Liver (tissue), 10 donors: ENCODE measurements at places on chromosomes 2 and 18. TPM values are rescaled to one million over a fixed set of nuclear protein-coding genes. Genes with fewer than 3 reads are reported as not detected.

The SCTR gene
- 0.31 TPM for polyA plus RNA-seq

The COL5A2 gene
- polyA plus RNA-seq, result 6.5 TPM

The CRYGC gene
- polyA plus RNA-seq, result not detected

The ASPRV1 gene
- 0.25 TPM for polyA plus RNA-seq

The ONECUT2 gene
- polyA plus RNA-seq, result 3.8 TPM

The ADD2 gene
- polyA plus RNA-seq, result 0.16 TPM

- no peak for DNase-seq
These were observed 8.6 kb upstream of the TMEM214 start for GRCh38 chr2:27024188-27024587.

GRCh38 chr18:13145636-13146190, 72.8 kb upstream of the LDLRAD4 start:
- no peak for DNase-seq

- DNase-seq, result no peak
These were observed 9.3 kb upstream of the PTMA start for GRCh38 chr2:231699006-231699405.

- DNase-seq, result no peak
These were observed 648.9 kb downstream of the TDRD15 start for GRCh38 chr2:21772624-21773023.

DNA sequence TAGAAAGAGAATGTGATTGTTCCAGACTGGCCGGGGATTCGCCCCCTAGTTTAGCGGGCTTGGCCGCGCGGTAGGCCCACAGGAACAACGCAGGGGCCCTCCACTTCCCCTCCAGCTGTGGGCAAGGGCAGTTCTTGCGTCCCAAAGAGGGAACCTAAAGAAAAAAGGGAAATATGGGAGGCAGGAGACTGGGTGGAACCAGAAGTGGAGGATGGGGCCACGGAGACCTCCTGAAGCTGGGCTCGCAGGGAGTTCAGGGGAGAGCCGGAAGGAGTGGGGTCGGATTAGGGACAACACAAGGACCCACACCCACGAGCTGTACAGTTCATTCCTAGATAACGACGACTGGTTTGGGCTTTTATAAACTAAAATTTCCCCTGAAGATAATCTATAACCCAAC, 18.2 kb downstream of the GNLY start:
- no peak for DNase-seq

- DNase-seq, result no peak
These were observed 244.6 kb upstream of the RND3 start for GRCh38 chr2:150732064-150732463.

DNA sequence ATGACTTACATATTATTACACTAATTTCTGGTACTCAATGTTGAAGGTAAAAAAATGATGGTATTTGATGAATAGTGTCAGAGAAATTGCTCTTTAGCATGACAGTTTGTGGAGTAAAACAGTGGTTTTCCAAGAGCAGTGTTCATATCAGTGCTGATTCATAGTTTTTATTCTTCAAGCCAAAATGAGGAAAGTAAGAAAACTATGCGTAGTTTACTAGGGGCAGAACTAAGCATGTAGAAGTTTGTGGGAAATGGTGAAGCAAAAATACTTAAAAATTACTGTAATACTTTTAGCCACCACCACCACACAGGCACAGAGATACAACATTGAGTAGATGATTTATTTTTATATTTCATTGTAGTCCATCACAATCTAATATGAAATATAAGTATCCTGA, 137.3 kb downstream of the ZNF804A start:
- DNase-seq, result no peak
